M059J (cell line): ENCODE measurements at places on chromosomes 2 and 18. TPM values are rescaled to one million over a fixed set of nuclear protein-coding genes. Genes with fewer than 3 reads are reported as not detected.

Gene EIPR1
- total RNA-seq = 37.5 and 61.2 TPM in 2 replicates

Gene BARD1
- total RNA-seq = 24.2 and 33.8 TPM in 2 replicates

Gene RGPD5
- 6.5 and 9.2 TPM in 2 replicates for total RNA-seq

Gene PAIP2B
- total RNA-seq = 0.52 and 0.81 TPM in 2 replicates

Gene ITGA4
- total RNA-seq = 38.2 and 47.6 TPM in 2 replicates

Gene SF3B1
- 183 and 287 TPM in 2 replicates for total RNA-seq

Gene MYO5B
- total RNA-seq = 4.1 and 5.5 TPM in 2 replicates

Gene TGFBRAP1
- total RNA-seq = 13.6 and 22.0 TPM in 2 replicates

Gene FKBP1B
- 6.6 and 9.7 TPM in 2 replicates for total RNA-seq

Gene DSG4
- total RNA-seq = not detected in 2 replicates

Gene POTEJ
- not detected in 2 replicates for total RNA-seq

Gene OBSL1
- 44.2 and 81.4 TPM in 2 replicates for total RNA-seq

Gene FAM110C
- total RNA-seq = 0.15 TPM in 1 of 2 replicates, not detected in the other

Gene DPYSL5
- not detected in 2 replicates for total RNA-seq

Gene ADRA2B
- not detected in 2 replicates for total RNA-seq

Gene NOSTRIN
- total RNA-seq = 0.22 TPM in 1 of 2 replicates, not detected in the other

Gene VWC2L
- 0.02 TPM in 1 of 2 replicates, not detected in the other for total RNA-seq

DNA sequence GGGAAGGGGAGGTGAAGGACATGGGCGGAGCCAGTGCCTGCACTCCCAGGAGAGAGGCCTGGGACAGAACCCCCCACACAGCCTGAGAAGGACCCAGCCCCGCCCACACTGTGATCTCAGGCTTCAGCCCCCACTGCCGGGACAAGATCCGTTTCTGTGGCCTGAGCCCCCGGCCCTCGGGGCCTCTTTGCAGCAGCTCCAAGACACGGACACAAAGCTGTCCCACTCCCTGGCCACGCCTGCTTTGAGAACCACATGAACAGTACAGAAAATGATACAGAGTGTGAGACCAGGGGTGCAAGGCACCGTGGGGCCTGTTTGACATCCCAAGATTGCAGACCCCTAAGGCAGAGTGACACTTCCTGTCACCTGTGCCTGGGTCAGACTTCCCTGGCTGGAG, 74.5 kb downstream of the TWIST2 start:
- no peak for DNase-seq

DNA sequence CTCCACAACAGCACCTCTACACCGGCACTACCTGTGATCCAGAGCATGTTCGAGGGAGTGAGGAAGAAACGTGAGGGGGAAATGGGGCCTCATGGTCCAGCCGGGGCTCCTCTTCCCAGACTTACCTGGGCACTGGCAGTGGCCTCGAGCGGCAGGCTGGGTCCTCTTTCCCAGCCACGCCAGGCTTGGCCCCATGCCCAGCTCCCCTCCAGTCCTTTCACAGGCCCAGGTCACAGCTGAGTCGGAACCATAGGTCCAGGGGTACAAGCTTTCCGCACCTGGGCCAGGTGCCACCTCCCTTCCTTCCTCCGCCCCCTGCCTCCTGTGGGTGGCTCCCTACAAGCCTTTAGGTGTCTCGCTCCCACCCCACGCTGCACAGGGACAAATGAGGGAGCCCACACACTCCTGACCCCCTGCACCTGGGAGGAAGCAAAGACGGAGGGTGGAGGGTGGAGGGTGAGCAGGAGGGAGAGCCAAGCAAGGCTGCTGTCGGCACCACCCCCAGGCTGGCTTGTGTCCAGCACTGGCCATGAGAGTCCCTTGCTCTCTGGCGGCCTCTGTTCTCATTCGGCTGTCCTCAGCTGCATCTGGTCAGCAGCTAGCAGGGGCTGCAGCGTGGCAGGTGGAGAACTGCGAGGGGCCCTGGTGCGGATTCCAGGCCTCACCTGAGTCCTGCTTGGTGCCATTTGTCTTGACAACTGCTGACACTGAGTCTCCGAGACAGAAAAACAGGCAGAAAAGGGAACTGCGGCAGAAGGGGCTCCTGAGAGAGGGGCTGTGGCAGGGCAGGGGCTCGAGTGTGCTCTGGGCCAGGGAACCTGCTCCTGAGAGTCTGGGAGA, 26.8 kb downstream of the ADRA2B start:
- no peak for DNase-seq

- DNase-seq = no peak
Measured at GRCh38 chr18:27712066-27712465, 464.9 kb downstream of the CDH2 start.

- no peak for DNase-seq
Measured at GRCh38 chr18:67131498-67131897, 385.0 kb downstream of the DSEL start.

DNA sequence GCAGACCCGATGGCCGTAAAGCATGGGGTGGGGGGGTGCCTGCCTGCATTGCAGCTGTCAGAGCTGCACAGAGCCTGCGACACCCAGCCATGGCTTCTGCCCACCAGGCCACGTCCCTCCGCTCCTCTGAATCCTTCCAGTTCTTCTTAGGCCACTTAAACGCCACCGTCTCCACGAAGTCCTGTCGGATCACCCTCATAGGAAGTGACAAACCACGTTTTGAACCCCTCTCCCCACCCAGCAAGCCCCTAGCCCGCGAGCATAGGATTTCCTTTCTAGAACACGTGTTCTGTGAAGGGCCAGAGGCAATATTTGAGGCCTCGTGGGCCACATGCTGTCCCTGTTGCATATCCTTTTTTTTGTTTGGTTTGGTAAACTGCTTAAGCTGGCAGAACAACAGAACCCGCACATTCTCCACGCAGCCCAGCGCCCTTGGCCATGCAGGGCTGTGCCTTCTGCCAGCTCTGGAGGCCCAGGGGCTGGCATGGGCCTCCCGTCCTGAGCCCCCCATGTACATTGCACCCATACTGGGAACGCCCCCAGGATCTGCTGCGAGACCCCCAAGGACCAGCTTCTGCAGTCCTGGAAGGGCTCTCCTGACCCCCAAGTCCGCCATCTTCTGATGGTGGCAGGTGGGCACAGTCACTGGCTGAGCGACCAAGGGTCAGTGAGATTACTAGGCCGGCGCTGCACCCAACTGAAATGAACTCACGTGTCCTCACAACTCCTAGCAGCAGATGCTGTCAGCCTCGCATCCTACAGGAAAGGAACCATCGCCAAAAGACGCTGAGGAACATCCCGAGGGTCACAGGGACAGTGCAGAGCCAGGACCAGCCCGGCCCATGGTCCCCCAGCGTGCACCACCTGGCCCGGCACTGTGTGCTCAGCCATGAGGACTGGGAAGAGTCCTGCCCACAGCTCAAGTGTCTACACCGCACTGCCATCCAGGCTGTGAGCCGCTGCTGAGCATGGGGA, 35.1 kb downstream of the ADI1 start:
- no peak for DNase-seq

- DNase-seq = peak; percentile 22
Measured at GRCh38 chr18:9868857-9869714, 16.7 kb upstream of the TXNDC2 start.

GRCh38 chr18:68623342-68623741, 91.6 kb downstream of the TMX3 start:
- peak; percentile 78 for DNase-seq

DNA sequence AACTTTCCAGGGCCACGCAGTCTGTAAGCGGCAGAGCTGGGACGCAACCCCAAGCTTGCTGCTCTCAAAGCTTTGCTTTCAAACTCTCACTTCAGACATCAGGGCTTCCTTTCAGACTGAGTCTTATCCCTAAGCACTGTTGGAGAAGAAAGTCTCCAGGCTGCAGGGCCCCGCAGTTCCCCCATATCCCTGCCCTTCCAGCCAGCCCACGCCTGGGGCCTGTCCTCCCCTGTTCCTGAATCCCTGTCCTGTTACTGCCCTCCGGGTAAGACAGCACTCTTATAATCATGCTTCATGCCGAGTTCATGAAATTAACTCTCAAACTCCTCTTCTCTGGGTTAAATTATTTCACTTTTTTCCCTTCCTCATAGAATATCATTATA, 37.9 kb downstream of the HPCAL1 start:
- DNase-seq = no peak

DNA sequence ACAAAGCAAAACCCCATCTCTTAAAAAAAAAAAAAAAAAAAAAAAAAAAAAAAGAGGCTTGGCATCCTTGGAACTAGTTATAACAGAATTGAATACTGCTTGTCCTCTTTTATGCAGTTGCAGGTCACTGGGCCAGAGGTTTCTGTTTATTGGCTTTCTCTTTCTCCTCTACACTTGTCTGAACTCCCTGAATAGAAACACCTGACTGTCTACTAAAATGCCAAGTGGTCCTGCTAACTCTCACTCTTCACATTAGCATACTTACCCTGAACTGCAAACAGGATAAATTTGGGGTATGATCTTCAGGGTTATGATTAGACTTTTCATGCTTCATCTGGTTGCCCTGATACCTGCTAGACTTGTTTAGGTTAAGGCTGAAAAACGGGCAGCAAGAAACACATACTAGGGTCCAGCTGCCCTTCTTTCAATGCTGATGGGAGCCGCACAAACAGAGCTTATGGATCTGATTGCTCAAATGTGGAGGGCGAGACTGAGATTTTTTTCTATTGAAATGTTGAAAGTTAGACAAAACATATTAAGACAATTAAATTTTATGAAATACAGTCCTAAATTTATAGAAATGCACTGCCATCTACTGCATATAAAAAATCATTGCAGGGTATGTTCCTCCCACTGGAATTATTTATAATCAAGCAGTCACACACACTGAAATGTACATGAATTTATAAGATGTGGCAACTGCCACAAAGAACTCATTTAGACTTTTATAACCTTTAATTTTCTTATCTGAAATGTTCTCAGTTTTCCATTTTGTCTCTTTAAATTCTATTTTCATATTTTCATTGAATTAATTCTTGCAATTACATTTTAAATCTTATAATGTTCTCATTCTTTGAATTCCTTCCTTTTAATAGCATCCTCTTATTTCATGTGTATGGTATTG, 40.8 kb downstream of the GTF3C3 start:
- peak; percentile 20 for DNase-seq

DNA sequence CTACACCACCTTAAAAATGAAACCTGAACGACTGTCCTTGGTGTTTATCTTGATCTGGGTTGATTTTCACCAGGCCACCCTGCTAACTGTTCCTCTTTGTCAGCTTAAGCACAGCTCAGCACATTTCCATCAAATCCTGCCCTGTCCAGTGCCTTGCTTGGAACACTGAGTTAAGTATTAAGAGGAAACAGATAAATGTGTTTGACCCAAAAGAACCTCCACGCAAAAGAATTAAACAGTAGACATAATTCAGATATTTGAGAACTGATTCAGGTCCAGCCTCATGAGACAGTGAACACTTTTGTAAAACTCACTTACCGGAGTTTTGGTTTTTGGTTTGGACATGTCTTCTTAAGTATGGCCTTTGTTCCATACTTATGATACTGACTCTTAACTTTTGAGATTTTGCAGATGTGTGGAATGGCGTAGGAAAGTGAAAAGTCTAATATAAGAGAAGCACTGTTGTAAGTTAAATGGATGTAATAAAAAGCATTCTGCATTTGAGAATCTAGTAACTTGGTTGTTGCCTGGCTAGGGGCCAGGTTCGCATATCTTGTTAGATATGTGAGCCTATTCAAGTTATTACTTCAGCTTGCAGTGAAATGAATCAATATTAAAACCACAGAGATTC, 88.9 kb upstream of the SERPINE2 start:
- peak; percentile 5 for DNase-seq

DNA sequence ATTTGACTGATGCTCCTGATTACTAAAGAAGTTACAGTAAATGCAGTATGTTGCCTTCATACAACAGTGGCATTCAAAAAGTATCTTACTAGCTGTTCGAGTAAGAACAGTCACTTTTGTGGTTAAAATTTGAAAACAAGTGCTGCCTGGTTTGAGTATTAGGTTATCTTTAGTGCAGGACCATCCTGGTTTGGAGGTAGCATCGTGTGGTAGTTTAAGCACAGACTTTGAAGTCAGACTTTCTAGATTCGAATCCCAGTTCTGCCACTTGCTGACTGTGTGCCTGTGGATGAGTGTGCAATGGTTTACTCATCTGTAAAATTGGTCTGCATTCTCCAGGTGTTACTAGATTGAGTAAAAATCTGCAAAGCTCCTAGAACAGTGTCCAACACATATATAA, 96.8 kb downstream of the SGPP2 start:
- DNase-seq = no peak

DNA sequence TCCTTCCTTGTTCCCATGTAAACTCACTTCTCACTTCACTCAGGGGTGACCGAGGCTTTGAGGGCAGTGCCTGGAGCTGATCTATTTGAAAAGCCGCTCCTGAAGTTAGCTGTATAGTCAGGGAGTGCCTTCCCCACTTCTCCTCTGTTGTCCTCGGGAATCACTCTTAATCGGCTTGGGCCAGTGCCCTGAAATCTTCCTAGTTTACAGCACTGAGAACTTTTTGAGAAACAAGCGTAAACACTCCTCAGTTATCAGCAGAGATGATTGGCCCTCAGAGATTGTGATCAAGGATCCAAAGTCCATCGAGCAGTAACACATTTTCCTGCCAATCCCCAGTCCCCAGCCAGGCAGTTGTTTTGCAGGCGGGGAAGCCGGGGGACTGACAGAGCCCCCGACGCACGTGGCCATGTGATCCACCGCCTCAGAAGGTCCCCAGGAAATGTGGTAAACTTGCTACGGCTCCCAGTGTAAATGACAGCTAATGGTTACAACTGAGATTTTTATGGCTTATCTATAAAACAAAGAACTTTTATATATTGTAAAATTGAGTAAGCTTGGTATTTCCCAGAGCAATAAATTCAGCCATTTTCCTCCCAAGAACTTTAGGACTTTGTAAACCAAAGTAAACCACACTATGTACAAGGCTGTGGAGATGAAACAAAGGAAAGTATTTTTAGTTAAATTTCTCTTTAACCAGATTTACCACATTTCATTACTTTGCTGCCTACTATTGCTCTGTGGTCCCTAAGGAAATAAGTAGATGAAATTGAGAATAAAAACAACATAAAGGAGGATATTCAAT, 53.5 kb downstream of the C18orf63 start:
- no peak for DNase-seq

DNA sequence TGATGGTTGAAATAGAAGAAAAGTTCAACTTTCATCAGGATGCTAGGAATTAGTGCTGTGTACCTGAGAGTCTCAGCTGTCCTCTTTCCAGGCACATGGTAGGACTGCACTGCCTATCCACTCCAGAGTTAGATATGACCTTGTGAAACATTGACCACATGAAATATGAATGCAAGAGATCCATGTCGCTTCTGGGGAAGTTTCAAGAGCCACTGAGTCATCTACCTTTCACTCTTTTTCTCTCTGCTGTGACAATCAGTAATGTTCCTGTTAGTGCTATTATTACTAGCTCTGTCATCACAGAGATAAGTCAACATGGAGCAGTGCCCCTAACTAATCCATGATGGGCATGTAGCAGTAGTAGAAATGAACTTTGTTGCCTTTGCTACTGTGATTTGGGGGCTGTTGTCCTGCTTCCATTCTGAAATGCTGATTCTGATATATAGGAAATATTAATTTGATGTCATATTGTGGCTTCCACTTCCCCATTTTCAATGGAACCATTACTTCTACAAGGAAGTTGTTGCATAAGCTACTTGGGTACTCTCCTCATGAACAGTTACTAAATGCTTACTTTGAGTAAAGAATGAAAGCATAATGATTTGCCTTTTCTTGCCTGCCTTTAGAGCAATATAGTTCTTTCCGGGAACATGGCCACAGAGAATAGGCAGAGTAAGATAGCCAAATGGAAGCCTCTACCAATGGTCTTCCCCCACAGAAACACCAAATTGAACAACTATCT, 192.8 kb upstream of the ZNF521 start:
- DNase-seq = no peak
